ENCODE measurements at places on chromosomes 5 and 9. TPM values are rescaled to one million over a fixed set of nuclear protein-coding genes. Genes with fewer than 3 reads are reported as not detected.

- no peak for DNase-seq
Observed at GRCh38 chr5:124446120-124446519, 300.3 kb downstream of the ZNF608 start.

CATSPER3 gene
- 0.89 TPM for polyA plus RNA-seq

DNA sequence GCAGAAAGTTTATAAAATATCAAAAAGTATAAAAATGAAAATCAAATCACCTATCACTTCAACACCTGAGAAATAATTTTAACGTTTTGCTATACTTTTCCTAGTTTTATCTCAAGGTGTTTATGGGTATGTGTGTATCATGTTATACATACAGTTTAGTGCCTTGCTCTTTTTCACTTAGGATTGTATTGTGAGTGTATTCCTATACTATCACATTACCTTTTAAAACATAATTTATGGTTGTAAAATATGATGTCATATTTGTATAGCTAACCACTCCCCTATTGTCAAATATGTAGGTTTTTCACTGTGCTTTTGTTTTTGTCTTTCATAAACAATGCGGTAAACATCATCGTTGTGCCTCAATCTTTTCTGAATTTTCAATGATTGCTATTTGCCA lies 479.9 kb downstream of the SPOCK1 start:
- DNase-seq: no peak

GRCh38 chr5:176851871-176852658 lies 41.7 kb downstream of the UNC5A start:
- no peak for DNase-seq

FRMPD1 gene
- 1.1 TPM for polyA plus RNA-seq

DNA sequence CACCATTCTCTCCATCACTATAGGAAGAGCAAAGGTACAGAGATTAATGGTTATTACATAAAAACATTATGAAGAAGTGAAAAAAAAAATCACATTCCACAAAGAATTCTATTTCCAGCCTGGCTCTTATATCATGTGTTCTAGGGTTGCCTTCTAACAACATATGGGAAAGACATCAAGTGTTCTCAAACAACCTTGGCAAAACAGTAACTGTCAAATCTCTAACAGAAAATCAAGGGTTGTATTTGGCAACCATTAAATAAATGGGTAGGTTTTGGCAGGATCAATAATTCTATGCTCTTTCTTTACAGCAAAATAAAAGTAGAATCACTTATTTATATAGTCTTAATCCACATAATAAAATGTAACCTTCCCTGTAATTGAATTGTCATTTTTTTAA lies 728.9 kb downstream of the MAT2B start:
- DNase-seq: no peak

CYLC2 gene
- not detected for polyA plus RNA-seq

Measured in renal cortex interstitium (tissue), 15 donors.